T1000 (cell line): ENCODE measurements at places on chromosomes 3 and 15.

DNA sequence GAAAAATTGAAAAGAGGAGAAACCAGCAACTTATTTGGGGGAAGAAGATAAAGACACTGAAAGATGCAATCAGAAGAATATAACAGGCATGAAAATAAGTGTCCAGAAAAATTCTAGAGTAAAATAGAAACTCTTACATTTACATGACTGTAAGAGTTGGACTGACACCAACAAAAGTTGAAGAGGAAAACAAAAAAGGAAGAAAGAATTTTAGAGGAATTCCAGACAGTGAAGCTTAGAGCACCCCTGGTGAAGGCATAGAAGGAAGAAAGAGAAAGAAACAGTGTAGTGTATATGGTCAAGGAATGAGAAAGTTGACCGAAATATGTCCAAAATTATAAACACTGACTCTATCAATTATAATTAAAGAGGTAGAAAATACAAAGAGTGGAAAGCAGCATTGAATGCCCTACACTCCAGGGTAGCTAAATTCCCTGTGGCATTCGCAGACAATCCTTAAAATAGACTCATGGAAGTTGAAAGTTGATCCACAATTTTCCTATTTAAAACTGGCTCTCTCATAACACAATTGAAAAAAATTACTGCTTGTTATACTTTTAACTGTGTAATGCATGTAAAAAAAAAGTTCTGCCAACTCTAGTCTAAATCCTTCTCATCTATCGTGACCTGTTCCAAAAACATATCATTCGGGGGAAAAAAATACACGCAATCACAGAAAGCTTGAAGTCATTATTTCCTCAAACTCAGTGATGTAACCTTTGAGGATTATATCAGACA lies 102.6 kb upstream of the ABI3BP start:
- no peak for DNase-seq

DNA sequence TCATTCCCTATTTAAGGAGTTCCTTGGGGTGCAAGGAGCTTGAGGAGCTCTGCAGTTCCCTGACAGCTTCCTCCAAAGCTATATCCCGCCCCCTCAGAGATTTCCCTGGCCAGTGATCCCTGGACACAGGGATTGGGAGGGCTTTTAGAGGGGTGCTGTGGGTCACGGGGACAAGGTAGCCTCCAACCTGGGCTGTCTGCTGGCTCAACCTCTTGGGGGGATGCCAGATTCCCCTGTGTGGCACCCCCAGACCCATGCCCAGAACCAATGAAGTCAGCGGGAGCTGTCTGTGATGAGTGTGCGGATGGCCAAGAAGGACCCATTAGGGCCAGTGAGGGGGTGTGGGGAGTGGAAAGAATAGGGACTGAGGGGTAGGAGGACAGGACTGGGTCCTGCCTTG lies 21.0 kb upstream of the ATP2B2 start:
- DNase-seq: no peak

DNA sequence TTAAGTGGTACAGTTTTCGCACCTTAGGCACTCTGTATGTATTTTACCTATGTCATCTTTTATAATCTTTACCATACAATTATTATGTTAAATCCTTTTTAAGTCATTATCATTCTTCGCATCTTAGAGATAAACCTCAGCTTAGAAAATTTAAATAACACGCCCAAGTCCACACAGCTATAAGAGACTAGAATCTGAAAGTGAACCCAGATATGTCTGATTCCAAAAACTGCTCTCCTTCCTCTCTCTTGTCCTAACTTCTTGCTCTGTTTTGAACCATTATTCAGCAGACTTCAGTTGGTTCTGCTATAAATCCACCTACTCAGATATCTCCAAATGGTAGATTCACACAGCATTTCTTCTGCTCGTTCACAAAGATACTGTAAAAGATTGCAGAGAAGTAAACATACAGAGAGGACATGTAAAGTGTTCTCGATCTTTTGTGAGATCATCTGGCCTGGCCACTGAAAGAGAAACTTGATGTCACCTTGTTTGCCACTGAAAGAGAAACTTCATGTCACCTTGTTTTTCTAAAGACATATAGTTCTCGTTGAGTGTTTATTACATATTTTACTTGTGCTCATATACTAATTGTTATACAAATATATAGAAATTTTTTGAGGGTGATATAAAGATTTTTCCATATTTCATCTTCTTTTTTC lies 533.2 kb downstream of the GRM7 start:
- DNase-seq: no peak

DNA sequence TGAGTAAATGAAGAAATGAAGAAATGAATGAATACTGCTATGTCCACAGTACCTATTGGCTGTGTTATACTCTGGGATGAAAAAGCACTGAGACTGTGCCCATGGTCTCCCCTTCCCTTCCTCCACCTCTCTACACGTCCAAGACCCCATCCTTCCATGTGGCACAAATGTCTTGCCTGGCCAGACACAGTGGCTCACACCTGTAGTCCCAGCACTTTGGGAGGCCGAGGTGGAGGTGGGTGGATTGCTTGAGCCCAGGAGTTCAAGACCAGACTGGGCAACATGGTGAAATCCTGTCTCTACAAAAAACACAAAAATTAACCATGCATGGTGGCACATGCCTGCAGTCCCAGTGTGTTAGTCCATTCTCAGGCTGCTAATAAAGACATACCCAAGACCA lies 200.1 kb downstream of the FAM43A start:
- no peak for DNase-seq

GRCh38 chr3:101988596-101988995 lies 139.3 kb downstream of the NFKBIZ start:
- DNase-seq: no peak

DNA sequence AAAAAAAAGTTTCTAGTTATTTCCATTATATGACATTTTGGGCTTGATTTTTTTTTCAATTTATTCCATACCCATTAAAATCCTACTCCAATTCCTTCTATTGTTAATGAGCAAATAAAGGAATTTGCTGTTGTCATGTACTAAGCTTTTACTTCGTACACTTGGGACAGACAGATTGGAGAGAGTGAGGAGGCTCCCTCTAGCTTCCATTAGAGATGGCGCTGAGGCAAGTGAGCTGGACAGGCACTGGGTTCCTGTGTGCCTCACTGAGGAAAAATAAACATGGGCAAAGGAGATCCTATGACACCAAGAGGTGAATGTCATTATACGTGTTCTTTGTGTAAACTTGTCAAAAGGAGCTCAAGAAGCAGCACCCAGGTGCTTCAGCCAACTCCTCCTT lies 441.1 kb upstream of the MDFIC2 start:
- no peak for DNase-seq

- no peak for DNase-seq
Measured at GRCh38 chr15:89912674-89913396, at the start of gene ARPIN. ARPIN (minus strand) TSS chr15:89912952; CDS start chr15:89912835, 117 bp downstream.

- DNase-seq: no peak
Measured at GRCh38 chr3:55204417-55204816, 276.6 kb upstream of the LRTM1 start.

- DNase-seq: peak; percentile 60
Measured at GRCh38 chr3:37855363-37855970, 6.2 kb upstream of the CTDSPL start.

- DNase-seq: no peak
Measured at GRCh38 chr3:178086144-178086825, 450.0 kb upstream of the KCNMB2 start.

DNA sequence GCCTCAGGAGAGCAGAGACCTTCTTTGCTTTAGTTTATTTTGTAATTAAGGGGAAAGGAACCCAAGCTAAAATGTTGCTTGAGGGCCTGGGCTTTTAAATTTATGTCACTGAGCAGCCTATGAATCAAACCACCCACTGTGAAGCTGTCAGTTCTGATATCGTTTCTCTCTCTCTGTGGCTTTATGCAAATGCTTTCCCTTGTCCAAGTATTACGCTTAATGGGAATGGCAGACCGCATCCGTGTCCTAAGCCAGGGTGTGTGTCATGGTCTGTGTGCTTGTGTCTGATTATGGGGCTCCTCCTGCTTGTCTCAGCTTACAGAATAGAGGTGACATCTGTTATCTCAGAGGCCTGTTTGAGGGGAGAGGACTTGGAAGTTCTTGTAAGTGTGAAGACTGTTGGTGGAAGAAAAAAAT lies 82.4 kb downstream of the EBLN2 start:
- DNase-seq: no peak

GRCh38 chr15:67232591-67232990 lies 21.9 kb downstream of the AAGAB start:
- DNase-seq: no peak
